Renal cortical epithelial cell (primary cell): ENCODE measurements at places on chromosomes 5 and 9. TPM values are rescaled to one million over a fixed set of nuclear protein-coding genes. Genes with fewer than 3 reads are reported as not detected.

Gene CLINT1
- total RNA-seq = 82.1 and 176 TPM in 2 replicates

Gene PRRC1
- 48.1 and 70.6 TPM in 2 replicates for total RNA-seq

Gene PRRT1B
- 0.20 TPM in 1 of 2 replicates, not detected in the other for total RNA-seq

Gene ARSI
- total RNA-seq = 7.3 and 11.7 TPM in 2 replicates

Gene ADRB2
- 2.7 and 7.6 TPM in 2 replicates for total RNA-seq

Gene CCL21
- total RNA-seq = not detected in 2 replicates

Gene SFXN1
- total RNA-seq = 106 and 123 TPM in 2 replicates

Gene SHLD3
- 5.4 and 6.1 TPM in 2 replicates for total RNA-seq

Gene SPINK6
- not detected in 2 replicates for total RNA-seq

Gene AK1
- 37.3 and 43.8 TPM in 2 replicates for total RNA-seq

Gene F2RL2
- total RNA-seq = 0.17 and 0.99 TPM in 2 replicates

Gene PDLIM7
- total RNA-seq = 103 and 161 TPM in 2 replicates

Gene MAMDC2
- 32.9 and 39.1 TPM in 2 replicates for total RNA-seq

Gene PCDHB2
- total RNA-seq = 1.6 and 10.1 TPM in 2 replicates

Gene GLDC
- total RNA-seq = 129 and 177 TPM in 2 replicates

Gene PFN3
- total RNA-seq = not detected in 2 replicates

Gene UHRF2
- 38.2 and 53.5 TPM in 2 replicates for total RNA-seq

Gene SLC27A4
- 27.6 and 47.5 TPM in 2 replicates for total RNA-seq

Gene SLC23A1
- 1.4 and 3.0 TPM in 2 replicates for total RNA-seq

Gene CDC14B
- total RNA-seq = 30.6 and 55.7 TPM in 2 replicates

Gene C5orf58
- not detected in 2 replicates for total RNA-seq

Gene ZNF883
- 2.8 and 6.8 TPM in 2 replicates for total RNA-seq
